Liver (tissue), 10 donors: ENCODE measurements at places on chromosomes 1 and 21. TPM values are rescaled to one million over a fixed set of nuclear protein-coding genes. Genes with fewer than 3 reads are reported as not detected.

Gene DHCR24
- total RNA-seq = 815 TPM

Gene ZNF683
- total RNA-seq = not detected

Gene TMEM79
- 1.2 TPM for total RNA-seq

GRCh38 chr1:170241266-170241851, 95.6 kb downstream of the NTMT2 start:
- H3K36me3 ChIP-seq = no peaks in the 10 kb centered on the region
- no peak for DNase-seq
- H3K27me3 ChIP-seq = no peaks in the 10 kb centered on the region
- no peak overlapping the region for H3K4me3 ChIP-seq

- H3K4me1 ChIP-seq = peaks cover 36% of the 10 kb centered on the region
- no peak overlapping the region for H3K27ac ChIP-seq
- H3K36me3 ChIP-seq = no peaks in the 10 kb centered on the region
- DNase-seq = peak; percentile 48
- no peaks in the 10 kb centered on the region for H3K27me3 ChIP-seq
These were observed 1.7 kb upstream of the SCAF4 start for GRCh38 chr21:31733551-31734149.

GRCh38 chr21:38402795-38403194, 95.5 kb downstream of the ERG start:
- H3K4me3 ChIP-seq = no peak overlapping the region
- no peaks in the 10 kb centered on the region for H3K4me1 ChIP-seq
- no peaks in the 10 kb centered on the region for H3K27me3 ChIP-seq
- no peak for DNase-seq
- no peak overlapping the region for H3K27ac ChIP-seq

DNA sequence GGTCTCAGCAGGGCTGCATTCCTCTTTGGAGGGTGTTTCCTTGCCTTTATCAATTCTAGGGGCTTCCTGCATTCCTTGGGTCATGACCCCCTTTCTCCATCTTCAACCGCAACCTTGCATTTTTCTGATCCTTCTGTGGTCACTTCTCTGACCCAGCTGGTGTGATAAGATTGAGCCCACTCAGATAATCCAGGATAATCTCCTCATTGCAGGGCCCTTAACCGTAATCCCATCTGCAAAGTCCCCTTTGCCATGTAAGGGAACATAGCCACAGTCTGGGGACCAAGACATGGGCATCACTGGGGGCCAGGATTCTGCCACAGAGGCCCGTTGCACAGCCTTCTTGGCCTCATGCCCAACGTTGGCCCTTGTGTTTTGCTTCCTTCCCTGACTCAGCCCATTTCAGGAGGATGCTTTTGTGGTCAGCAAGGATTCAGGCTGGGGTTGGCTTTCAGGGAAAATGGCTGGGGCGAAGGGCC, 35.0 kb upstream of the IL19 start:
- peaks cover 13% of the 10 kb centered on the region for H3K36me3 ChIP-seq
- peak; percentile 32 for DNase-seq
- peaks cover 7% of the 10 kb centered on the region for H3K4me1 ChIP-seq
- H3K27ac ChIP-seq = no peak overlapping the region
- no peaks in the 10 kb centered on the region for H3K27me3 ChIP-seq

DNA sequence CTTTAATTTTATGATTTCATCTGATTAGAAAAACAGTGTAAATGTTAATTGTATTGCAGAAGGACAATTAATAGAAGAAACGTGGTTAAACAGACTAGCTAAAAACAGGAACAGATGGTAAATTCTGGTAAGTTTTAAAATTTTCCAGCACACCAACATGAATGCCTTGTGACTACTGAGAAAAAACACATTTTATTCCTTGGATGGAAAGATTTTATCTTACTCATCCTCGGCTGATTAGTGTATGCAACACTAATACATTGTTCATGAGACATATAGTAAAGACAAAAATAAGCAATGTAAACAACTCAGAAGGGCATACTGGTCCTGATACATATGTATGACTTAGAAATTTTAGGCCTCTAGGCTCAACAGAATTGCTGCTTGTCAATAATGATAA, 4.9 kb upstream of the AK5 start:
- H3K27ac ChIP-seq = no peak overlapping the region
- peaks cover 2% of the 10 kb centered on the region for H3K27me3 ChIP-seq
- H3K4me1 ChIP-seq = peaks cover 5% of the 10 kb centered on the region
- H3K4me3 ChIP-seq = no peak overlapping the region
- no peaks in the 10 kb centered on the region for H3K36me3 ChIP-seq
